ENCODE measurements at places on chromosomes 2 and 18.

- DNase-seq, result no peak
Observed at GRCh38 chr2:10303694-10304378, 1.1 kb downstream of the HPCAL1 start.

DNA sequence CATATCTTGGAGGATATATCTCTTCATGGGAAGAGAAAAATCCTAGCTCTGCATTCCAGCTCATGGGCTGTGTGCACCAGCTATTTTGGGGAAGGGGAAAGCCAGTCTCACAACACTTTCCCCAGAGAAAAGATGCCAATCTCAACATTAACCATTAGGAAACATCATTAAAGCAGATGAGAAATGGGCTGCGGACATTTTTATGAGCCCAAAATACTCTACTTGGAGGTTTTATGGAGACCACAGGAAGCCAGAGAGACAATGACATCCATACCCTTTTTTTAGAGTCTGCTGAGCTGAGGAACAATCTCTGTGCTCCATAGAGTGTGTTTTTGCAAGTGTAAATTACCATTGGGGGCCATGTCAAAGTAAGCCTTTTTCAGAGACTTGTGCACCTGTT lies 213.7 kb downstream of the TRIB2 start:
- DNase-seq, result no peak

DNA sequence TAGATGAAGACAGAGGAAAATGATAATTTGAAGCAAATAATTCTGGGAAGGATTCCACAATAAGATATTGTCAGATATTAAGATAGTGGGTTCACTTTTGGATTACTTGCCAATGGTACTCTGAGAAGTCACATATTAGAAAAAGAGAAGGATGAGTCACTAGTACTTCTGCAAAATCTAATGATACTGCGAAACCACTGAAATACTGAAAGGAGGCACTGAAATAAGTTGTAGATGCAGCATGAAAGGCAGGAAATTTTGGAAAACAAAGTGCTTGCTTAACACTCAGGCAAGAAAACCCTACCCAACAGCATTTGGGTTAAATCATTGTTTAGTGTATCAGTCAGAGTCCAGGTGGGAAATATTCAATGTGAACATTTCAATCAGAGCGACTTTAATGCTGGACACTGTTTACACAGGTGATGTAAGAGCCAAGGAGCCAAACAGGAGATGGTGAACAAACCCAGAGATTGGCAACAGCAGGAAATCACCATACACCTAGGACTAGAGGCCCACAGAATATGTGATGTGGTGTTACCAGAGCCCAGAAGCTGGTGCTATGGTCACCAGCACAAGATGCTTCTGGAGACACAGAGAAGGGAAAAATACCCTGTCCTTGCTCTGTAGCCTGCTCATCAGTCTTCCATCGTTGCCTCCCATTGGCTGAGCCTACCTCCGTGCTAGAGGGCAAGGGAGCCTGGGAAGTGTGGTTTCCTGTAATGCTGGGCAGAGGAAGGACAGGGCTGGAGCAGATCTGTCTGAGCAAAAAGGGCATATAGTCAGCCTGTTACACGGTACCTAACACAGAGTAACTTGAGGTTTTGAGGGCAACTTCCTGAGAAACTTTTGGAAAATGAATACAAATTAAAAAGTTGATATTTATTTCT lies 204.7 kb upstream of the ITGA4 start:
- DNase-seq, result no peak

DNA sequence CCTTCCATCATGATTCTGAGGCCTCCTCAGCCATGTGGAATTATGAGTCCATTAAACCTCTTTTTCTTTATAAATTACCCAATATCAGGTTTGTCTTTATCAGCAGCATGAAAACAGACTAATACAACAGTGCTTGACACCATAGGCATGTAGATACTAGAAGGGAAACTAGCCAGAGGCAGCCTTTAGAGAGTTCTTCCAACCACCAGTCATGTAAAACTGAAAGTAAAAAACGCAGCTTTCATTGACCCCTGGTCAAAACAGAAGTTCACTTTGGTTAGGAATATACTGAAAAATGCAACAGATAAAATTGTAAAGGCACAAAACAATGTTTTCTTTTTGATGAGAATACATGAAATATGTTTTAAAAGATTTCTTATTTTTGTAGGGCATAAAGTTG lies 122.8 kb upstream of the L3MBTL4 start:
- DNase-seq, result no peak

DNA sequence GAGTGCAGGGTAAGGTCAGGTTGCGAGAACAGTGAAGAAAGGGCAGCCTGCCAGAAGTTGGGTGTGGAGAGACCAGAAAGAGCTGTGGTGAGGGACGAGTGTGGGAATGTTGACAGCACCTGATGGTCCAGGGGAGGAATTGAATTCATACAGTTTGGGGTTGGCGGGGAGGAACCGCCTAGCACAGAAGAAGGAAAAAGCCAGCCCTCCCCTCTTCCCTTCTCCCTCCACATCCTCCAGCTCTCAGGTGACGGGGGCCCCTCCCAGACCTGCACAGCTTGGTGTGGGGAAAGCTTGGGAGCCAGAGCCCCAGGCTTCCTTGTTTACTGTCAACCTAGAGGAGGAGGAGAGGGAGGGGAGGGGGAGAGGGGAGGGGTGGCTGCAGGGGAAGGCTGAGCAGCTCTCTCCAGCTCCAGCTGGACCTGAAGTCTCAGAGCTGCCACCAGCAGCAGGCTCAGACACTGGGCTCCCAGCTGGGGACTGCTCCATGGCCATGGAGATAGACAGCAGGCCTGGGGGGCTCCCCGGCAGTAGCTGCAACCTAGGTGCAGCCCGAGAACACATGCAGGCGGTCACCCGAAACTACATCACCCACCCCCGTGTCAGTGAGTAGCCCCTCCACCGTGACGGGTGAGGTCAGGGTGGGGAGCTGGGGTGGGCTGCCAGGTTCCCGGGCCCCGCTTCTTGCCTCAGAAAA lies at the start of gene ATP6V1B1:
Gene ATP6V1B1 (plus strand): TSS at position 433 of the 697 bp plus-strand sequence. CDS start 55 bp downstream, at position 488.
- DNase-seq, result no peak

DNA sequence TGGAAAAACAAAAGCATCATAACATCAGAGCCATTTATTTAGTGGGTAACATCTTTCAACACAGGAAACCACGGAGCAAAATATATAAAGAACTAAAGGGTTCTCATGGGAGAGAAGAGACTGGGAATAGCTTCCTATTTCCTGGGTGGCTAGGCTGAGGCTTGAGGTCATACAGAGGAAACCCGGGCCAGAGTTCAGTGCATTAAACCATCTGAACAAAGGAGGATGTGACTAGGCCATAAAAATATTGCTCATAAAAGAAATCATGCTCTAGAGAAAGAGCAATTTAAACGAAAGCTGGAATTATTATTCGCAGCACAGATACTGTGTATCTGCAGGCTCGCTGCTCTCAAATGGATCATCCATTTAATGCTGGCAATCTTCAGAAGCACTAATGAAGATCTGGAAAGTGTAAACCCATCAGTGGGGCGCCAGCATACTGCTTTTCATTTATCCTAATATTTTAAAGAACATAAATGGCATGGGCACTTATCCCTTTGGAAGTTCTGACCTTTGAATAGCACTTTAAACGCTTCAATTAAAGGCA lies 83.3 kb downstream of the GALNT14 start:
- no peak for DNase-seq

GRCh38 chr2:37648331-37649011 lies 23.0 kb downstream of the CDC42EP3 start:
- DNase-seq, result no peak
